Stimulated activated CD4-positive, alpha-beta T cell treated with anti-CD3 and anti-CD28 coated beads, Interleukin-1b, Interleukin-23, amount 100 ng/mL, for 1 hour (primary cell): ENCODE measurements at places on chromosomes 1 and 21.

DNA sequence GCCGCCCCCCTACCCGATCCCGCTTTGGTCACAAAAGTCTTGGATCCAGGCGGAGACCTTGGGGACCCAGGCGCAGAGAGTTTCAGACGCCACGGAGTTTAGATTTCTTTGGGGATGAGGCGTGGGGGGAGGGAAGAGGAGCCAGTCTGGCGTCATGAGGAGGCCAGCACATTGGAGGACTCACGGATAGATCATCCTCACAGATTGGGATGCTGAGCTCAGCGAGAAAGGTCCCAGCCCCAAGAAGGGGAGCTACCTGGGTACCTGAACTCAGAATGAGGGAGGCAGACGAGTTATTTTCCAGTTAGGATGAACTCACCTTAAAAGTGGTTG lies 393 bp downstream of the ELAPOR1 start:
- no peak for DNase-seq

- no peak for DNase-seq
Observed at GRCh38 chr1:1215080-1215676, 1.2 kb upstream of the TNFRSF4 start.

DNA sequence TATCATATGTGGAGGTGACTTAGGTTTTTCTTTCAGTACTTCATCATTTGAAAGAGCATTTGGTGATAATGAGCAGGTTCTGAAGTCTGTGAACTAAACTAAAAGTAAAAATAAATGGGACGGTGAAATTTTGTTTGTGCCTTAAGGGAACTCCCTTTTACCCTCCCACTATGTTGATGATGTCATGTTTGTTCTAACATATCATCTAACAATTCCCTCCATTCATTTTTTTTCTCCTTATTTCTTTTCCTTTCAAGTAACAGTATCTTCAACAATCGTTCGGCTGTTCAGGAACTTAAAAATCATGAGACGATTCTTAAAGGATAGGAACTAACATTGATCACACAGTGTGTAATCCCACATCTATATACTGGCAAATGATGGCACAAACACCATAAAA lies 30.0 kb upstream of the IRF2BP2 start:
- no peak for DNase-seq

DNA sequence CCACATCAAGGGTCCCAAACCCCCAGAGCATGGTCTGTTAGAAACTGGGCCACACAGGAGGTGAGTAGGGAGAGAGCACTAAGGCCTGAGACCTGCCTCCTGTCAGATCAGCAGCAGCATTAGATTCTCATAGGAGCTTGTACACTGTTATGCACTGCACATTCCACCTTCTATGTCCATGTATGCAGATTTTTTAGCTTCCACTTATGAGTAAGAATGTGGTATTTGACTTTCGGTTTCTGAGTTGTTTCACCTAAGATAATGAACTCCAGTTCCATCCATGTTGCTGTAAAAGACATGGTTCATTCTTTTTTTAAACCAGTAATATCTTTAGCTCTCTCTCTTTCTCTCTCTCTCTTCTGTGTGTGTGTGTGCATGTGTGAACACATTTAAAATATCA lies 663 bp upstream of the GBP6 start:
- DNase-seq, result no peak

GRCh38 chr1:26034504-26035202 lies 11.3 kb downstream of the SLC30A2 start:
- no peak for DNase-seq

DNA sequence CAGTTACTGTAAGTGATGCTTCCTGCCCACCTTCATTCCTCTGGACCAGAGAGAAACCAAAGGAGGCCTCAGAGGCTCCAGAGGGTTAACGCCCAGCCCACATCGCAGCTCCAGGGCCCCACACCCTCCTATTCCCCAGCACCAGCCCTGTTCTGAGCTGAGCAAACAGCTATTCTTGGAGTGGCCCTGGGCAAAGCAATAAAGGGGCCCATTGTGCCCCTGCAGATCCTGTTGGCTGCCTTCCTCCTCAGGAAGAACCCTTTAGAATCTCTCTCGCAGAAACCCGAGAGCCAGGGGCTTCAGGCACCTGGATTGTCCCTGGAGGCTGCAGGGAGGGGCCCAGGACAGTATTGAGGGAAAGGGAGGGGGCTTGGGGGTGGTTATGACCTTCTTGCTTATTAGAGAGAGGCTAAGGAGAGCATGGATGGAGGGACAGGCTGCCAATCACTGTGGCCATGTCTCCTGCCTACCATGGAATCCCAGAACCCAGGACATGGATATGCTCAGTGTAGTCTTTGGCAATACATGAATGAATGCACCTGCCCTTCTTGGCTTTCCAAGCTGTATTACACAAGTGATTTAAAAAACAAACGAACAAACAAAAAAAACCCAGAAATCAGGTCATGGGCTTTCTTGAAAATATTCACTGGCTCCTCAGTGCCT lies 9.2 kb downstream of the PADI2 start:
- no peak for DNase-seq

GRCh38 chr1:73635021-73635420 lies 563.0 kb downstream of the LRRIQ3 start:
- DNase-seq, result no peak

- no peak for DNase-seq
Observed at GRCh38 chr1:219837274-219837993, 90.9 kb downstream of the SLC30A10 start.

DNA sequence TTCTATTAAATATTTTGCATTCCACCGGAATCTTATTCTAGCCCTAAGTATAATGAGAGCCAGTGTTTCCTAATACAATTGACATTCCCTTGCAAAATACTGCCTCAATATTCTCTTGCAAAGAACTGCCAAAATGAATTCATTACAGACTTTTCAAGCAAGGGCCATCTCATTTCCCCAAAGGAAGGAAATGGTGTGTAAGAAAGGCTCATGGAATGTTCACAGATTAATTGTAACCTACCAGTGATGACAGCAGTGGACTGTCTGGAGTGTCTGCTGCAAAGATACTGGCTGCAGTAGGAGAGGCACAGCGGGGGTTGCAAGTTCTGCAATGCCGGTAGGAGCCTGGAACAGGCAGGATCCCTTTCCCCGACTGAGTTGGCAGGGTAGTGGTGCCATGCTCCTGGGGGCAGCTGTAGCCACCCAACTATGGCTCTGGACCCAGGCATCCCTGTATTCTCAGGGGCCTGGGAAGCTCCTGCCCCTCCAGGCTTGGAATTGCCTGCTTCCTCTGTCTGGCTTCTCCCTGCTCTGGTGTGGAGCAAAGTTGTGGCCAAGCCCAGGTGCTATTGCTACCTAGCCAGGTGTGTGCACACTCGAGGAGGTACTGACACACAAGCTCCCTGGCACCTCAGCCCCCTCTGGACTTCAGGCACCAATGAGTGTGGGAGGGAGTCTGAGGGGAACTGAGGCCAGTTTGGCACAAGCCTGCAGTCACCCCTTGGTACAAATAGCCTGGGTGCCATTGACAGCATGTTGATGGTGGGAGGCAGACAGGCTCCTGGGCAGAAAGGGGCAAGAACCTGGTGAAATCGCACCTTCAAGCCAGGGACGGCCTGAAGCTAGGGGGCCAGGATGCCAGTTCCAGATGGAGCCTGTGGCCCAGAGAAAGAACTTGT lies 1371.0 kb downstream of the KCNT2 start:
- no peak for DNase-seq

DNA sequence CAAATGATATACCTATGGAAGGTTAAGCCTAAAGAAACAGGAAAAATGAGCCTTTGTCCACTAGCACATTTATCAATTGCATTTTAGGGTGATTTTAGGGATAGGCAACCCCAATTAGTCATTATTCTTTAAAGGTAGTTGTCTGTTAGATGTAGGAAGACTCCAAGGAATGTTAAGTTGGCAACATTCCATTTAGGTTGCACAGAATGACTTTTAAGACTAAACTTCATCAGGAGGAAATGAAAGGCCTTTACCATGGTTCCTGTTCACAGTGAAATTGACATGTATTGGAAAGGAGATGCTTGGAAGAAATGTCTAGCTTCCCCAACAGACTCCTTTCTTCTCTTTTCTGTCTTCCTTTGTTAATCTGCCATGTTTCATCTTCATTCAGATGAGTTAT lies 1.6 kb upstream of the APOBEC4 start:
- DNase-seq, result no peak

DNA sequence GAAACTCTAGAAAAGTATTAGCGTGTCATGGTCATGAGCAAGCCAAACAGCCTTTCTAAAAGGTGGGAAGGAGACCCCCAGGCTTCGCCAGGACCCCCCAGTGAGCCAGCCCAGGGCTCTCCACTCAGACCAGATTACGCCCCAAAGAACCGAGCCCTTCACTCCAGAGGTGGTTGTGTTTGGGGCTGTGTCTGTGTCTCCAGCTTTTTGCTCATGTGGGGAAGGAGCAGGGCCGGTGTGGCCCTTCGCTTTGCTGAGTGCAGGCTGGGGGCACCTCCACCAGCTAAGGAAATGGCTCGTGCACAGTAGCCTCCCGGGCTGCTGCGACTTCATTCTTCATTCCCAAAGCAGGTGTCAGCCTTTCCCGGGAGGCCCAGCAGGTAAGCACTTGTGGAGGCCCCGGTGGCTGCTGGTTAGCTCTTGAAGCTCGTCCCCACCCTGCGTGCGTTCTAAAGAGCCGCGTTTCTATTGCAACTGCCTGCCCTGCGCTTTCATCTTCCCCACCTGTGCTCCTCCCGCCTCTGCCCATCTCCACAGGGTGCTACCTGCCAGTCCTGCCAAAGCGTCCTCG lies 531 bp downstream of the TSPEAR start:
- DNase-seq, result no peak

DNA sequence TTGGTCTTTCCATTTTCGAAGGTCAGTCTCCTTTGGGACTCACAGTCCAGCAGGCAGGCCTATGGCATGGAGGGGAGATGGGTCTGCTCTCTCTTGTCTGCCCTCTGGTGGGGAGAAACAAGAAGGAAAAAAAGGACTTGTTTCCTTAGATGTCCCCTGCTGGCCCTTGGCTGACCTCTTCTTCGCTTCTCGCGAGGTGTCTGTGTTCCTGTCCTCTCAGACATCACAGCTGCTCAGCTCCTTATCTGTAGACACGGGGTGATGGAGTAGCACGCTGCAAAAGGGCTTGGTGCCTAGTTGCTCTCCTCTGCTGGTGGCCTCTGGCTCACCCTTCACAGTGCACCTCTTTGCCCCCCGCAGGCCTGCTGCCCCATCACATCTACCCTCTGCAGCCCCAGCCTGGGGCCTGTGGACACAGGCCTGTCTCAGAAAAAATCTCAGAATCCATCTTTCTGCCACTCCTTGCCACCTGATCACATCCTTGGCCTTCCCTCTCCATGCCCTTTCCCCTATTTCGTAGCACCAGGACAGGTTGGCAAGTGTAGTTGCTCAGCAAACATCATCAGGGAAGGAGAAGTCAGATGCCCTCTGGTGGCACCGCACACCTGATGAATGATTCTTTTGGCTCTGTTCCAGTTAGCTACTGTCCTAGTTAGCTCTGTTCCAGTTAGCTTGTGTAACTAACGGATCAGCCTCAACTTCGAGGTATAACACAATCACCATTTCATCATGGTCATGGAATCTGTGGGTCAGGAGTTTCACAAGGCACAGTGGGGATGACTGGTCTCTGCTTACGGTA lies 18.7 kb upstream of the AK2 start:
- DNase-seq, result no peak

DNA sequence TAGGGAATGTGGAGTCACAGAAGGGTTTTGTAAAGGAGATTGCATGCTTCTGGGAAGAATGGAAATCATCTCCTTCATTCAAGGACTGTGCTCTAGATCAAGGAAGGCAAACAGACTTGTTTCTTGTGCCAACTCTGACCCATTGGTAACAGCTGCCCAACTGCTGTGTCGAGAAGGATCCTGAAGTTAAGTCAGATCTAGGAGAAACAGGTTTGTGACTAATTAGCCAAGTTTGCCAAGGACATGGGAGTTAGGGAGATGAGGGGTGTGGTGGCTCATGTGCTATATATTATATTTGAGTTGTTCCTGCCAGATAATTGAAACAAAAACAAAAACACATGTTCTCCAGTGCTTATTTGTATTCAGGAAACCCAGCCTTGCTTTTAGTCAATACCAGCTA lies 251.2 kb upstream of the USP24 start:
- no peak for DNase-seq

GRCh38 chr1:173293756-173294155 lies 86.6 kb upstream of the TNFSF4 start:
- no peak for DNase-seq

- DNase-seq, result no peak
Observed at GRCh38 chr1:168362991-168363390, 82.3 kb downstream of the TBX19 start.

GRCh38 chr1:201447903-201448871 lies 20.8 kb downstream of the PHLDA3 start:
- no peak for DNase-seq

- DNase-seq, result no peak
Observed at GRCh38 chr1:174448974-174449373, 1.2 kb downstream of the GPR52 start.

- DNase-seq, result no peak
Observed at GRCh38 chr1:150650193-150650592, 20.8 kb upstream of the ENSA start.
